Ascending aorta (tissue), 2 donors: ENCODE measurements at places on chromosomes 1 and 21. TPM values are rescaled to one million over a fixed set of nuclear protein-coding genes. Genes with fewer than 3 reads are reported as not detected.

DNA sequence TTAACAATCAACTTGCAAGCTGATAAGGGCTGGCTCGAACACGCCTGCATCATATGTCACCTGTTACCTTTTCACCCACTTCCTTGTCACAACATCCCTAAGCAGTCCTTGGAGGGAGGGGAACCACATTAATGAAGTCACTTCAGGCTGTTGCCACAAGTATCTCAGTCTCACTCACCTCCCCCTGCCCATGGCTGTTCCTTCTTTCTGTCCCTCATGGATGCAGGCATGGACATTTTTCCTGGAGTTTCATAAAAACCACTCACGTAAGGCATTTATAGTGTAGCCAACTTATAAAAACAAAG is 76.8 kb upstream of the ANGPTL1 start:
- no peak for DNase-seq
- H3K27me3 ChIP-seq, result no peaks in the 10 kb centered on the region
- no peaks in the 10 kb centered on the region for H3K4me1 ChIP-seq
- H3K36me3 ChIP-seq, result no peaks in the 10 kb centered on the region
- H3K4me3 ChIP-seq, result no peak overlapping the region
- no peak overlapping the region for H3K27ac ChIP-seq

DNA sequence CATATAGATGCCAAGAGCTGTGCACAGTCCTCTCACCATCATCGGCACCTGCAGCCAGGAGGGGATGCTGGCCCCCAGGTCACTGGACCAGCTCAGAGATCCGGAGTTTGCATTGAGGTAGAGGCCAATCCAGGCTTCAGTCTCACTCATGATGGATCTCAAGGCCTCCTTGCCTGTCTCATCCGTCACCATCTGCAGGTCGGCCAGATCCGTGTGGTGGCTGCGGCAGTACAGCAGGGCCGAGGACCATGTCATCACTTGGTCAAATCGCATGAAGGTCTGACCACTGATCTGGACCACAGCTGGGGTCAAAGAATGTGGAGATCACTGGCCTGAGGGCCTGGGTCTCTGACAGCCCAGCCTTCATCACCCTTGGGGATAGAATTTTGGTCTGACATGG is 6.6 kb downstream of the CLEC20A start:
- no peaks in the 10 kb centered on the region for H3K27me3 ChIP-seq
- H3K4me1 ChIP-seq, result peaks cover 4% of the 10 kb centered on the region
- no peak overlapping the region for H3K4me3 ChIP-seq
- no peaks in the 10 kb centered on the region for H3K36me3 ChIP-seq
- no peak overlapping the region for H3K27ac ChIP-seq

GRCh38 chr1:182569939-182570610 is 19.0 kb downstream of the RNASEL start:
- H3K4me3 ChIP-seq, result no peak overlapping the region
- H3K27ac ChIP-seq, result no peak overlapping the region
- no peak for DNase-seq
- H3K27me3 ChIP-seq, result no peaks in the 10 kb centered on the region
- H3K4me1 ChIP-seq, result no peaks in the 10 kb centered on the region

DNA sequence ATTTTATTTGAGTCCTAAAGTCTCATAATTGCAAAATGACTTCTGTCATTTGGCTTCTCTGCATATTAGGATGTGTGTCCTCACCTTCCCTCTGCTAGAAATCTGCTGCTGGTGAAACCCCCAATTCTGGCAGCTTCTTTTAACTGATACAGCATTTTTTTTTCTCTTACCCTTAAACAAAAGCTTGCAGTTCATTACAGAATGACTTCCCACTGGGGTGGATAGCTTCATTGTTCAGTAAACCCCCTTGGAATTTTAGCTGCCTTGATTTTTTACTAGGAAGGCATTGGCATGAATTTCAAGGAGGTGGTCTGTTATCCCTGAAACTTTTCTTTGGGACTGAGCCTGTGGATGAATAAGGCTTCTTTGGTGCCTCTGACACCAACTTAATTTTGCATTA is 16.8 kb downstream of the TSEN15 start:
- H3K4me1 ChIP-seq, result no peaks in the 10 kb centered on the region
- peaks cover 11% of the 10 kb centered on the region for H3K36me3 ChIP-seq
- H3K27me3 ChIP-seq, result no peaks in the 10 kb centered on the region
- no peak overlapping the region for H3K4me3 ChIP-seq
- H3K27ac ChIP-seq, result no peak overlapping the region

Gene MPL
- not detected for total RNA-seq

DNA sequence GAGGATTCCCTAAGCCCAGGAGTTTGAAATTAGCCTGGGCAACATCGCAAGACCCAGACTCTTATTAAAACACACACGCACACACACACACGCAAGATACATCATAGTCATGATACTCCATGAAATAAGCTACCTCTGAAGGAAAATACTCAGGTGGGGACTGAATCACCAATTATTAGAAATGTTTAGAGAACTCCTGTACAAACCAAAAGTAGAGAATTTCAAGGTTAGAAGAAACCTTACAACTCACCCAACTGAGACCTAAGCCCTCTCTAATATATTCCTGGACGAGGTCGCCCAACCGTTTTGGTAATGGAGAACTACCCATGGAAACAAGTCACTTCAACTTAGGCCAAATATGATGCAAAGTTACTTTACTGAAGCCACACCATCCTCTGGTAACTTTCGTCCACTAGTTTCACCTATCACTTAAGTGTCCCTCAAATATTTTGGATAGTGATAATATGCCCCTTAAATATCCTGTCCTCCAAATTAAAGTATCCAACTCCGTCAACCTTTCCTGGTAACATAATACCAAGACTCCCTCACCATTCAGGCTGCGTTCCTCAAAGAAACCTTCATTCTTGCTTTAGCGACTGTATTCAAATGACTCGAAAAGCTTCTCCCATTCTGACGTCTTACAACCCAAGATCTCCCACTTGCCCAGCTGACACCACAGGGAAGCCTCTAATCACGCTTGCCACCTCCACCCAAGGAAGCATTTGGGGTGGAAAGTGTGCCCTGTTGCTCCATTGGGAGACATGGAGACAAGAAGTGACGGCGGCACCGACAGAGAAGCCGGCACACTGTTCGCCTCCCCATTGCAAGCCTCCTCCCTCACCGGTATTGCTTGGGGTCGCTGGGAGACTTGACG is 856 bp downstream of the NRDC start:
- H3K4me1 ChIP-seq, result peaks cover 27% of the 10 kb centered on the region
- H3K27ac ChIP-seq, result peak overlapping the region; percentile 99
- no peaks in the 10 kb centered on the region for H3K27me3 ChIP-seq

DNA sequence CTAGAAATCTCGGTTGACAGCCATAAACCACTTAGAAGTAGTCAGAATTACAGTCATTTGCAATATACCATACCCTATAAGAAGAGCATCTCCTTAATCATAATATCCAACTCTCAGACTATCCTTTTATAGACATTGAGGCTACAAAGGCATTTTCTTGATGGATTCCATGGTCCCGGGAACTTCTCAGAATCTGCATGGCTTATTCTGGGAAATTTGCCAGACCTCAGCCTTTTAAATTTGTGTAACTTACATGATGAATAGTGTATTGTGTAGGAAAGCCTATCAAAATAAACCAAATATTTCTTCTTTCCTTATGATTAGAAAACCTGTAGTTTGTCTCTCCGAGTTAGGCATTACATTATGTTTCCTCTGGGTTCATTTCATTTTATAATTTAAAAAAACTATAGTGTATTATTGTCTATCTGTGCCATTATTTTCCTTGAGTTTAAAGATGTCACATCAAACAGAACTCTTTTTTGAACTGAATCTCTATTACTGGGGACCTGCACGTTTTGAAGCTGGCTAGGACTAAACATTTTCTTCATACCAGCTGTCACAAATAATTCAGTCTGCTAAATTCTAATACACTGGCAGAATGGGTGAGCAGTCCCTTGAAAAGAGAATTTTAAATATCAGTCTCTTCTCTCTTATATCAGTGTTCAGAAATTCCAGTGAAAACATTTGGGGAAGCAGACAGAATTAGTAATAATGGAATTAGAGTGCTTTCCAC is 102.9 kb downstream of the GABPA start:
- H3K27me3 ChIP-seq, result no peaks in the 10 kb centered on the region
- no peaks in the 10 kb centered on the region for H3K4me1 ChIP-seq
- H3K36me3 ChIP-seq, result no peaks in the 10 kb centered on the region
- H3K27ac ChIP-seq, result no peak overlapping the region
- H3K4me3 ChIP-seq, result no peak overlapping the region
- DNase-seq, result no peak

Gene KIF21B
- total RNA-seq, result 10.2 TPM

Gene AQP10
- total RNA-seq, result not detected

- no peaks in the 10 kb centered on the region for H3K27me3 ChIP-seq
- no peak for DNase-seq
- no peak overlapping the region for H3K4me3 ChIP-seq
Measured at GRCh38 chr1:200337831-200338230, 72.0 kb downstream of the ZNF281 start.

DNA sequence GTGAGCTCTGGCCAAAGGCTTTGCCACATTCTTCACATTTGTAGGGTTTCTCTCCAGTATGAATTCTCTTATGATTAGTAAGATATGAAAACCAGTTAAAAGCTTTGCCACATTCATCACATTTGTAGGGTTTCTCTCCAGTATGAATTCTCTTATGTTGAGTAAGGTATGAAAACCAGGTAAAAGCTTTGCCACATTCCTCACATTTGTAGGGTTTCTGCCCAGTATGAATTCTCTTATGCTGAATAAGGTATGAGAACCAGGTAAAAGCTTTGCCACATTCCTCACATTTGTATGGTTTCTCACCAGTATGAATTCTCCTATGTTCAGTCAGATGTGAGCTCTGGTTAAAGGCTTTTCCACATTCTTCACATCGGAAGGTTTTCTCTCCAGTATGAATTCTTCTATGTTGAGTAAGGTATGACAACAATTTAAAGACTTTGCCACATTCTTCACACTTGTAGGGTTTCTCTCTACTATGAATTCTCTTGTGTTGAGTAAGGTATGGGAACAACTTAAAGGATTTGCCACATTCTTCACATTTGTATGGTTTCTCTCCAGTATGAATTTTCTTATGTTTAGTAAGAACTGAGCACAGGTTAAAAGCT is 20.7 kb downstream of the ZNF695 start:
- no peak overlapping the region for H3K4me3 ChIP-seq
- H3K36me3 ChIP-seq, result no peaks in the 10 kb centered on the region
- DNase-seq, result no peak
- H3K27ac ChIP-seq, result no peak overlapping the region

DNA sequence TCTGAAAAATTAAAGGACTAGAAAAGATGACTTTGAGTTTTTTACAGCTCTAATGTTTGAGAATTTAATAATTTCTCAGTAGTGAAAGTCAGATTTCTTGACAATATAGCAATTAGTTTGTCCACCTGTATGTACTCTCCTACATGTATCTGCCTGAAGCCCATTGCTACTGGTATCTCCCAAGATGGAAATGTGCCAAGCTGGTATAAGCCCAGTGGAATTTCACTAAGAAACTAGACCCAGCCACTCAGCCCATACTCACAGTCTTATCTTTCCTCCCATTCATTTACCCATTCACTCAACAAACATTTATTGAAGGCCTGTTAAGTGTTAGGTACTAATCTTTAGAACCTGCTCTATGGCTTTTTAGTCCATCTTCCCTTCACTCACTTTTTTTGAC is 21.6 kb upstream of the TRIM45 start:
- DNase-seq, result no peak
- no peaks in the 10 kb centered on the region for H3K36me3 ChIP-seq
- H3K27me3 ChIP-seq, result no peaks in the 10 kb centered on the region
- H3K27ac ChIP-seq, result no peak overlapping the region

DNA sequence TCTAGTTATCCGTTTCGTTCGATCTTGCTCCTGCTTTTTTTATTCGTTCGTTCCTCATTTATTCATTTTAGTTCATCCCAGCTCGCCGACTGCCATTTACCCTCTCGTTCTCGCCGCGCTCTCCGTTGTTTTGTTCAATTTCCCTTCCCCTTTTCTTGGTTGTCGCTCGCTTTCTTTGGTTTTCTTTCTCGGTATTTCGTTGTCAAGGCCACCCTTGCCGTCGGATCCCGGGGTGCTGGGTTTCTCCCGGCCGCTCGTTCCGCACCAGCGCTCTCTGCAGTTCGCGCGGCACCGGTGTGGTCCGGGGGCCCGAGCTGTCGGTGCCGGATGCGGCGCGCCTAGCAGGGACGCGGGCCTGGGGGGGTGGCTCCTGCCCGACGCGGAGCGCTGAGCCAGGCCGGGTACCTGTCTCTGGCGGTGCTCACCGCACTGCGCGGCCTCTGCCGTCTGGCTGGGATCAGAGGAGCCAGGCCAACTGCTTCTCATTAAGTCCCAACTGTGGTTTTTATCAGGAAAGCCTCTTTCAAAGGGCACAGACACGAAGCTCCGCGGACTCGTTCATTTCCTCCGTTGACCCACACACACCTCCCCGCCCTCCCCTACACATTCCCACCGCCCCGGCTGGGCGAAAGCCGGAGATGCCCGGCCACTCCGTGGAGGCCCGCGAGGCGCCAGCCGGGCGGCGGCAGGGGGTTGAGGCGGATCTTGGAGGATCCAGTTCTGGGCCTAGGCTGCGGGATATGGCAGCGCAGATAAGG is 1.6 kb downstream of the ALX3 start:
- DNase-seq, result no peak
- peaks cover 4% of the 10 kb centered on the region for H3K4me1 ChIP-seq
- no peaks in the 10 kb centered on the region for H3K36me3 ChIP-seq
- H3K27ac ChIP-seq, result no peak overlapping the region

Gene TINAGL1
- 1,807 TPM for total RNA-seq

DNA sequence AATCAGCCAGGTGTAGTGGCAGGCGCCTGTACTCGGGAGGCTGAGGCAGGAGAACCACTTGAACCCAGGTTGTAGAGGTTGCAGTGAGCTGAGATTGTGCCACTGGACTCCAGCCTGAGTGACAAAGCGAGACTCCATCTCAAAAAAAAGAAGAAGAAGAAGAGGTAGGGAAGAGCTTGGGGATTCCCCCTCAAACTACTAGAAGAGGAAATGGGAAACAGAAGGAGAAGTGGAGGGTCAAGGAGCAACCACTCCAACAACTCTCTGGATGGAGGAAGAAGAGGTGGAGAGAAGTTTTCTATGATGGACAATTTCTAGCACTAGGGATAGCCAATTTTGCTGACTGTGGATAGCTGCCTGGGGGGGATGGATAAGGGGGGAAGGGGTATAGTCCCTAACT is 14.9 kb upstream of the SLAMF9 start:
- no peak for DNase-seq
- no peaks in the 10 kb centered on the region for H3K36me3 ChIP-seq
- H3K27me3 ChIP-seq, result no peaks in the 10 kb centered on the region
- no peaks in the 10 kb centered on the region for H3K4me1 ChIP-seq

DNA sequence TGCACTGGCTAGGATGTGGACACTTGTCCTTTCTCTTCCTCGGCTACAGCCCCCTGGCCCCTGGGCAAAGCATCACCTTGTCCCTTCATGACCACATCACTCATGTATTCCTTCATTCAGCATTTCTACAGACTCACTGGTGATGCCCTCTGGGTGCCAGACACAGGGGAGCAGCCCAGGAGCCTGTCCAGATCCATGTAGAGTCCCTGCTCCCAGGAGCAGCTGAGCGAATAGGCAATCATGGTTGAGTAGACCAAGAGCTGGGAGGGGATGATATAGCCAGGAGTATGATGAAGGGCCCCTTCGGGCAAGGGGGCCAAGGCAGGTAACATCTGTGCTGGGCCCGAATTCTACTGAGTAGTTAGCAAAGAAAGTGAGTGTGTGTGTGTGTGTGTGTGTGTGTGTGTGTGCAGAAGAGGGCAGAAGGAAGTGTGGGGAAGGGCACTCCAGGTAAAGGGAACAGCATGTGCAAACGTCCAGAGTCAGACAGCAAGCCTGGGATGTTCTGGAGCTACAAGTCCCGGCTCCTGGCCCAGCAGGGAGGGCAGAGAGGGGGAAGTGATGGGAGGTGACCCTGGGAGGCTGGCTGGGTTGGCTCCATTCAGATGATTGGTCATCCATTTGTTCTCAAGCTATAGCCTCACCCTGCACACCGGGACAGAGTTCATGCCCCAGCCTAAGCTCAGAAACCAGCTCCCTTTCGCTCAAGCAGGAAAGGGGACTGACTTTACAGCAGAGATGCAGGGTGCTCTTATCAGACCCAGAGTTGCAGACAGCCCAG is 21.0 kb upstream of the PIK3CD start:
- no peaks in the 10 kb centered on the region for H3K4me1 ChIP-seq
- no peaks in the 10 kb centered on the region for H3K36me3 ChIP-seq
- DNase-seq, result no peak
